ENCODE measurements at places on chromosomes 4 and X. TPM values are rescaled to one million over a fixed set of nuclear protein-coding genes. Genes with fewer than 3 reads are reported as not detected.

Gene CT47A1
- not detected for total RNA-seq

GRCh38 chr4:72275381-72275780 is 243.6 kb downstream of the NPFFR2 start:
- ATAC-seq: no peak

DNA sequence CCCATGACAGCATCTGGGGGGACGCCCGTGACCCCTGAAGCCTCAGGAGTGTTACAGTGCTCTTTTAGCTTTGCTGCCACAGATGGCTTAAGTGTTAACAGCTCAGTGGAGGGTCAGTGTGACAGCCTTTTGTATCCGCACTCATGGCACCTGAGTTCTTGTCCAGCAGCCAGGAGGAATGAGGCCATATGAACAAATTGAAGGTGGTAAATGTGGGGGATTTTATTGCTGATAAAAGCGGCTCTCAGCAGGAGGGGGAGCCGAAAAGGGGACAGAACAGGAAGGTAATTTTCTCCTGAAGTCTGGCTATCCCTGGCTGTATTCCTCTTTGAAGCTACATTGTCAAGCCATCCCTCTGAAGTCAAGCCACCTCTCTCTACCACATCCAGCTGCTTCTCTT is 441.0 kb downstream of the RAPGEF2 start:
- ATAC-seq: no peak

Gene EMD
- total RNA-seq: 49.3 TPM

Gene SCRG1
- total RNA-seq: 0.12 TPM

DNA sequence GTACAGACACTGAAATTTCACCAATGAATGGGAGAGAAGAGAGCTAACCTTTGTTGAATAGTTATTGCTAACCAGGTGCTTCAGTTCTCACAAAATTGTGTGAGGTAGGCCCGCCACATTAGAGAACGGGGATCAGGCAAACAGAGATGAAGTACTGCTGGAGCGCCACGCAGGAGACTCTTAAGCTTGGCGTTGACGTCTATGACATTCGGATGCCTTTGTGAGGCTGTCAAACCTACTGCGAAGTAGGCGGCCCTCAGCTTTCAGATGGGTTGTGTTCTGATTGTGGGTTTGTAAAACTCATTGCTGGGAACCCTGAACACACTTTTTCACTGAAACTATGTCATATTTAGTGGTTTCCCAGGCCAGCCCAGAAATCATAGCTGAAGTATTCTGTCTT is 173.6 kb downstream of the CBR4 start:
- no peak for ATAC-seq

- no peak for ATAC-seq
These were observed 135.3 kb downstream of the SHROOM3 start for GRCh38 chr4:76570141-76570973.

DNA sequence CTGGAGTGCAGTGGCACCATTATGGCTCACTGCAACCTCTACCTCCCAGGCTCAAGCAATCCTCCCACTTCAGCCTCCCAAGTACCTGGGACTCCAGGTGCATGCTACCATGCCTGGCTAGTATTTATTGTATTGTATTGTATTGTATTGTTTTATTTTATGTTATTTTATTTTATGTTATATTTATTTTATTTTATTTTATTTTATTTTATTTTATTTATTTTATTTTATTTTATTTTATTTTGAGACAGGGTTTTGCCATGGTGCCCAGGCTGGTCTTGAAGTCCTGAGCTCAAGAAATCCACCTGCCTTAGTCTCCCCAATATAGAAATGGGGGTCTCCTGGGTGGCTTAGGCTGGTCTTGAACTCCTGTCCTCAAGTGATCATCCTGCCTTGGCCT is 42.6 kb downstream of the ELF2 start:
- ATAC-seq: no peak

Gene CT83
- not detected for total RNA-seq

GRCh38 chr4:162700815-162701361 is 465.8 kb downstream of the NAF1 start:
- ATAC-seq: no peak

GRCh38 chrX:68146054-68146453 is 287.2 kb downstream of the OPHN1 start:
- ATAC-seq: peak; percentile 77

DNA sequence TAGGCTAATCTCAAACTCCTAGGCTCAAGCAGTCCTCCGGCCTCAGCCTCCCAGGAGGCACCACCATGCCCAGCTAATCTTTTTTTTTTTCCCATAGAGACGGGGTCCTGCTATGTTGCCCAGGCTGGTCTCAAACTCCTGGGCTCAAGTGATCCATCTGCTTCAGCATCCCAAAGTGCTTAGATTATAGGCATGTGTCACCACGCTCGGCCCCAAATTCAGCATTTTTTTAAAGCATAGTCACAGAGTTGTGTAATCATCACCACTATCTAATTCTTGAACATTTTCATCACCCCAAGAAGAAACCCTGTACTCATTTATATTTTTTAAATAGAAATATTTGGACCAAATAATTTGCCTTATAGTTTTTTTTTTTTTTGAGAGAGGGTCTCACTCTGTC is 10.3 kb downstream of the CENPI start:
- no peak for ATAC-seq

DNA sequence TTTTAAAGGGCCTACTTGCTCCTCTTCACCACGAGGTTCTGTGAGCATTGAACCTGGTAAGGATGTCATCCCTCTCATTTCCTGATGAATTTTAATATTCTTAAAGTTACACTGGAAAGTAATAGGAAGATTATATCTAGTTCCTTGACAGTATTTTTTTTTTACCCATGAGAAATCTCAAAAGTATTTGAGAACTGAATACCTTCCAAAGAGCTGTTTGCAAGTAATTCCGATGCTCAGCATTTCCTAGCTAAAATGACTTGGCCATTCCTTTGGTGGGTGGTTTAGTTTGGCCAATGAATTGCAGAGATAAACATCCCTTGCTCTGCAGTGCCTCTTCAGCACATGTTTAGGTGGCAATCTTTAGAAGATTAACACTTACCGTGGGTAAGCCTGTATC is 110.2 kb upstream of the WDR1 start:
- ATAC-seq: no peak

Gene CXCL13
- total RNA-seq: 9.0 TPM

Gene RIPPLY1
- total RNA-seq: not detected

DNA sequence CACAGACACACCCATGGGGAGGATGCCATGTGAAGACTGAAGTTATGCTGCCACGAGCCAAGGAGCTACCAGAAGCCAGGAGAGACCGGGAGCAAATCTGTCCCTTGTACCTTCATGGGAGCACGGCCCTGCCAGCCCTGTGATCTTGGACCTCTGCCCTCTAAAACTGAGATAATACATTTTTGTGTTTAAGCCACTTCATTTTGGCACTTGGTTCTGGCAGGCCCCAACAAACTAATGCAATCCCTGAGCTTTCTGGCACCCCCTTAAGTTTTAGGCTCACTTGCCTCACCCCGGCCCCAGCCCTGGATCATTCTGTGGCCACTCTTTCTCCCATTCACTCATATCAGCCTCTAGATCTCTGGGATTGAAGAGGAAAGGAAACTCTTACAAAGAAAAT is 35.4 kb downstream of the SEL1L3 start:
- no peak for ATAC-seq

Gene STS
- 1.6 TPM for total RNA-seq

DNA sequence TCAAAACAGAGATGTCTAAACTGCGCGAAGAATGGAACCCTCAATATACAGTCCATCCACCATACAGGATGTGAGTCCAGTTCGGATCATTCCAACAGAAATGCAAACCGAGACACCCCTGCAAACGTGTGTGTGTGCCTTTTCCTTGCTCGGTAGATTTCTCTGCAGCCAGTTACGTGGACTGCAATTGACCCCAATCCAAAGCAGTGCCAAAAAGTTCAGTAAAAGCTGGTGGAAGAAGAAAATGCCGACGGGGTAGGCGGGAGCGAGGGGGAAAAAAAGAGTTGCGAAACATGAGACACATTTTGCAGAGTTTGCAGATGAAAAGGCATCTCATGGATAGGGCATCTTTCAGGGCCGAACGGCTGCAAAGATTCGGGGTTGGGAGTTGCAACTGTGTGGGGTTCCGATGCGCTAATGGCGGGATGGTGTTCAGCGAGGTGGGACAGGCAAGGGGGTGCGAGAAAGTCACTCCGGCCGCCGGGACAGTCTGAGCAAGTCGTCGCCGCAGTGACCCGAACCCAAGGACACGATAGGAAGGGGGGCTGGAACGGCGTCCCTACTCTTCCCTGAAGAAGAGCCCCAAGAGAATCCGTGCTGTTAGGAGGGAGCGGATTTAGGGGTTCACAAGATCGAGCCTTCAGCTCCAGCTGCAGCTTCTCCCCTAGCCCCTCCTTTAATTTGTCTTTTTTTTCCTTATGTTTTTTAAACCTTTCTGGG is 3.8 kb downstream of the PHOX2B start:
- no peak for ATAC-seq

DNA sequence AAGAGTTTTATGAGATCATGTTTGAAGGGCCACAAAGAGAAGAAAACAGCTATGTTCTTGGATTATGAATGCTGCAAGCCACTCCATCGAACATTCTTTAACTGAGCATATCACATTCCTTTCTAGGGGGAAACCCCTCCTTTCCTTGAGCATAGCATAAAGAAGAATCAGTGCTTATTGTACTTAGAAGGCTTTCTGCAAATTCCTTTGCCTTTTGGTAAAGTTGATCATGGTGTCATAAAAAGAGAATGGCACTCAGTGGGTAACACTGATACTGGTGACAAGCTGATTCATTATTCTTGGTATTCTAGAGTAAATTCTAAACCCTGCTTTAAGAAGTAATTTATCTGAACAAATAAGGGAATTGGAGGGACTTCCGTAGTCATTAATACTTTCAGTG is 88.5 kb upstream of the GPR34 start:
- ATAC-seq: no peak

- no peak for ATAC-seq
These were observed 572.8 kb downstream of the TRAM1L1 start for GRCh38 chr4:116512552-116512951.

- ATAC-seq: no peak
These were observed 305.3 kb downstream of the TRIML1 start for GRCh38 chr4:188444500-188444899.

DNA sequence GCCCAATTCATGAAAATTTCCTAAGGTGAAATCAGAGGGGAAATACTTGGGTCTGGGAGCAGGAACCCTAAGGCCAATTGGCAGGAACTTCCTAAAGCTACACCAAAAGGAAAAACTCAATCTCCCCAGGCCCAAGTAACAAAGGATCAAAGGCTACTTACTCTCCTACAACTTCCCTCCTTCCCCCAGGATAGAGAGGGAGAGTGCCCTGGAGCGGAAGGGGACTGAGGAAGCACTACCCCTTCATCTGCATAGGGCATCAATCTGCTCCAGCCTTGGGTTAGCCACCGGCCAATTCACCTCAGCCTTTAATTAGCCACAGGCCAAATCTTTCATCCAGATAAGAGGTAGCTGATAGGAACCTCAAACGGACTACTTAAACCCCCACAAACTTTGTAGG is 55.0 kb downstream of the SLC34A2 start:
- ATAC-seq: no peak

GRCh38 chr4:7135389-7135746 is 57.0 kb upstream of the SORCS2 start:
- ATAC-seq: no peak

GRCh38 chr4:130901321-130901720 is 1805.4 kb downstream of the C4orf33 start:
- no peak for ATAC-seq

GRCh38 chrX:134338527-134338926 is 101.5 kb downstream of the CCDC160 start:
- no peak for ATAC-seq

All from esophagus mucosa (tissue), 1 donor.